ENCODE measurements at places on chromosomes 5 and 9.

- DNase-seq, result peak; percentile 74
Measured at GRCh38 chr5:96017951-96018350, 56.3 kb upstream of the ELL2 start.

DNA sequence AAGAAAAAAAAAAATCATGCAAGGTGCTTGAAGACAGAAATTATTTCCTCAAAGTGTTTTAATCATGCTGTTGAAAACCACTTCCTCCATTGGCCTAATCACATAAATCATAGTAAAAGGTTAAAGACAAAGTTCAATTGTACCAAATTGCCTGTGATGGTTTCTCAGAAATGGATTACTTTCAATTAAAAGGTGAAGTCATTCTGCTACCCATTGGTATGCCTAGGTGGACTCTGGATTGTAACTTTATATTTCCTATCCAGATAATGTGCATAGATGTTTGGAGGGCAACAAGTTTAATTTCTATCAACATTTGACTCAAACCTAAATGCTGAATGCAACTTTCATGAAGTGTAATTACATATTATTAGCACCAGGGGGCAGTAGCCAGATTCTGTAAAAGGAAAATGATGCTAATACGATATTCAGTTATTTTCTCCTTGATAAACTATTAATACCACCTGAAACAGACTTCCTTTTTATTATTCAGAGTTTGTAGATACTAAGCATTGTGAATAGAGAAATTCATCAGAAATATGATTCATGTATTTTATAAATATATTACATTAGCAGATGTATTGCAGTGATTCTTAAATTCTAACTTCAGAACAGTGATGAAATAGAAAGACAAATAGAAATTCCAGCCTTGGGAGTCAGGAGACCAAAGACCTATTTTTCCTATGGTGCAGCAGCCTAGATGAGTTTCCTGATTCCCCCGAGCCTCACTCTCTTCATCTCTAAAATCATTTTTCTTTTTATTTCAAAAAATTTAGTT lies 148.2 kb downstream of the CAAP1 start:
- peak; percentile 0 for DNase-seq

DNA sequence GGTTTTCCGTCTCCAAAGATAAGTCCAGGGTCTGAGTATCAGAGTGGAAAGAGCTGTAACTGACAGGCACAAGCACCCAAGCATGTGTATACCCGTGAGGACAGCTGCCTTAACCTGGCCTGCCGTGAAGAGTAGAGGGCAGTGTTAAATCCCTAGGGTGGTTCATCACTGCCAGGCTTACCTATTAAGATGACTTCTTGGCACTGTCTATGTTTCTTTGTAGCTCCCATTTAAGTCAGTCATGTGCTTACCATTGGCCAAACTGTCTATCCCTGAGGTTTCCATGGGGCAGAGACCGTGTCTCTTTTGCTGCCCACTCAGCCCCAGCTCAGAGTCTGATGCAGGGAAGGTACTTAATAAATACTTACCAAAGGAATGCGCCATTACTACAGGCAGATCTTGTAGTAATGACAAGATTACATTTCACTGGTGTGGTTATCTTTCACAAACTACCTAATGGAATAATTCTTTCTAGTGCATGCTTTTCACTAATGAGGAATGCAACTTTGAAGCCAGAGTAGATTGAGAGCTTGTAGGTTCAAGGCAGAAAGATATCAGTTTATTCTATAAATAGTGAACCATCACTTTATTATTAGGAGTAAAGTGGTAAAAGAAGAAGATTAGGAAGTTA lies 64.2 kb downstream of the SNX24 start:
- no peak for DNase-seq

GRCh38 chr9:27835746-27836145 lies 262.5 kb upstream of the C9orf72 start:
- DNase-seq, result no peak

- DNase-seq, result no peak
Measured at GRCh38 chr9:86287013-86287412, 4.7 kb upstream of the ISCA1 start.

DNA sequence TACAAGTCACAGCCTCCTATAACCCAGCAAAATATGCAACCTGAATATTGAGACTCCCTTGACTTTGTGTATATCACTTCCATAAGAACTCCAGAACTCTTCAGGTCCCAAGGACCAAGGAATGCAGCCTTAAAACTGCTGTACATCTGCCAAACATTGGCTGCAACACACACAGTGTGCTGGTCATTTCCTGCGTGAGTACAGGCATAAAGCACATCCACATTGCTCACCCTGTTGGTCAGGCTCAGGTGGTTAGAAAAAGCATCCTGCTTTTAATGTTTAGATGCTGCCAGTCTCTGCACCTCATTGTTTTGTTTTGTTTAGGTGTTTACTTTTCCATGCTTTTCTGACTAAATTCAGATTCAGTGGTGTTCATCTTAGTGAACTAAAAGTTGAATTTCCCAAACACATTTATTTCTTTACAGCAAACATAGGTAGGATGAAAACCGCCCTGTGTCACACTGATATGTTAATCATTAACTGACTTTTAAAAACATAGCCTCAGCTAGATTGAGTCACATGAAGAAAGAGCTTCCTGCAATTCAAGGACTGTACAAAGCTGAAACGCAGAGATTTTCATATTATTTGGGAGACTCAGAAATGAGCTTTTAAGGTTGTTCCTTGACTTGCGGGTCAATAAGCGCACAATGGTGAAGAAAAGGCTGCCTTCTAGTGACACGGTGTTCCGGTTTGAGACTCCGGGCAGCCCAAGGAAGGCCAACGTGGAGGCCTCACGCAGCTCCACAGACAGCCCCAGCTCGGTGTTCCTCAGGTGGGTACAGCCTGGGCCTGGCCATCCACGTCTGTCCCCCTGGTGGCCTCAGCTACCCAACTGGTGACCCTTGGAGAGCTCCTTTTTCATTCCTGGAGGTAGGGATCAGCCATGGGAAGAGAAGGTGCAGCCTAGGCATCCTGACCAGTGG lies 52.2 kb upstream of the GRAMD2B start:
- DNase-seq, result no peak

GRCh38 chr9:137227054-137227852 lies at the start of gene RNF224:
Gene RNF224, plus strand, starts transcription at chr9:137227502. Its CDS starts 834 bp downstream, at chr9:137228336.
- DNase-seq, result no peak

GRCh38 chr9:80144856-80145255 lies 573.1 kb downstream of the TLE4 start:
- DNase-seq, result no peak

DNA sequence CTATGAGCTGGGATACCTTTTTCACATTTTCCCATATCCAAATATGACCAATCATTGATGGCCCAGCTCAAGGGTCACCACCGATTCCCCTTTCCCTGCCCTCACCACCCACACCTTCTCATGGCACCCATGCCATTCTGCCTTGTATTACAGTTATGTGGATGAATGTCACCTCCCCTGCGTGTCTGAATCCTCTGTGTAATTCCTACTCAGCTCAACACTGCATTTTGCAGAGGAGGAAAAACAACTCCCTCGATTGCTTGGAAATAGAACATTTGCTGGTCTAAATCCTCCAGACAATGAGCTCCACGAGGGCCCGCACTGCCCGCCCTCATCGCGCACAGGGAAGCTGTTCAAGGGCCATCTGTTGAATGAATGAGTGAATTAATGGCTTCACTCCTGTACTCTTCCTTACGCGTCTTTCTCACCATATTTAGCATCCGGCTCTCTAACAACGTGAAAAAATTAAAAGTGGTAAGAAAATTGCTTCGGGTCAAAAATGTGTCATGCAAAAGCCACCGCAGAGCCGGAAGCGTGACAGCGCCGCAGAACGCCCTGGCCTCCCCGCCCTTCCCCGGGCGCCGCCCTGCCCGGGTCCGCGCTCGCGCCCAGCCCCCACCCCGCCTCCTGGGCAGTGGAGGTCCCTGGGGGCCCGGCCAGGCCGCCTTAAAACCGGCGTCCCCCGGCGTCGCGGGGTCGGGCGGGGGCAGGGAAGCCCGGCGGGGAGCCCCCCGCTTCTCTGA lies 704 bp downstream of the SUSD1 start:
- no peak for DNase-seq

- DNase-seq, result no peak
Measured at GRCh38 chr9:129609486-129610212, 11.3 kb downstream of the C9orf50 start.

GRCh38 chr5:144333336-144333920 lies 162.8 kb downstream of the KCTD16 start:
- no peak for DNase-seq

DNA sequence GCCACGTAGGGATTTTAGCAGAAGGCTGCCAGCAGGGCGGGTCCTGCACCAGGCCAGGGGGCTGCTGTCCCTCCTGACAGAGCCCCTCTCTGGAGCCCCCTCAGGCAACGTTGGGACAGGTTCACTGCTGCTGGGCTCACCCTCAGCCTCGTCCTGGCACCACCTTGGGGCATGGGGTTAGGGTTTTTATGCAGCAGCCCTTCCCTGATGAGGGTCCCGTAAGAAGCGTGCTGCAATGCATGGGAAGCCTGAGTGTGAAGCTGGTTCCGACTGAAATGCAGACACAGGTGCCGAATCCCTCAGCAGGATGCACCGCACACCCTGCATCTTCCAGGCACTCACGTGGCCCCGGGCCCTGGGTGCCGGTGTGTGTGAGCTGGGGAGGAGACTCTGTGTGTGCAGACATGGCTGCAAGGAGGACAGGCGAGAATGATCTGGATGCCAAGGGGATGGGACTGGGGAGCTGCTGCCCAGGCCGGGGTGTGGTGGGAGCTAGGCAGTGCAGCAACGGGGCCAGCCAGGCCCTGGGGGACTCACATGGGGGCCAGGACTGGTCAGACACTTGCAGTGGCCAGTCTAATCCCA lies 27.1 kb downstream of the ZDHHC11B start:
- no peak for DNase-seq

All from BJ (cell line).